A549 treated with DMSO at 1 μM for 4 hours (cell line): ENCODE measurements at places on chromosomes 5 and 9. TPM values are rescaled to one million over a fixed set of nuclear protein-coding genes. Genes with fewer than 3 reads are reported as not detected.

The COL23A1 gene
- total RNA-seq: not detected in 5 replicates

The GDA gene
- 0.84 to 1.5 TPM (median 1.2 TPM) in 5 replicates for total RNA-seq

The IL9 gene
- total RNA-seq: not detected in 5 replicates

The C9orf50 gene
- total RNA-seq: 0.08 TPM in 1 of 5 replicates, not detected in the others

The IL33 gene
- 0.49 to 2.2 TPM (median 1.0 TPM) in 5 replicates for total RNA-seq

The PAEP gene
- 0.13 to 0.46 TPM (median 0.20 TPM) in 3 of 5 replicates, not detected in the others for total RNA-seq

The LHX6 gene
- 0.30 to 0.41 TPM (median 0.40 TPM) in 5 replicates for total RNA-seq

The FST gene
- 10.5 to 15.6 TPM (median 12.1 TPM) in 5 replicates for total RNA-seq
